Activated naive CD8-positive, alpha-beta T cell treated with anti-CD3 and anti-CD28 coated beads, Interleukin-2, amount 50 U/mL, for 24 hours (primary cell): ENCODE measurements at places on chromosomes 6 and 20.
A peak's percentile ranks its signal among the peaks of the same experiment; 100 is the strongest.

- DNase-seq: no peak
Measured at GRCh38 chr6:33571637-33572316, 8.3 kb downstream of the BAK1 start.

- no peak for DNase-seq
Measured at GRCh38 chr6:1503811-1504210, 105.9 kb upstream of the FOXC1 start.

GRCh38 chr6:34696189-34696738 is 303 bp downstream of the ILRUN start:
- no peak for DNase-seq

DNA sequence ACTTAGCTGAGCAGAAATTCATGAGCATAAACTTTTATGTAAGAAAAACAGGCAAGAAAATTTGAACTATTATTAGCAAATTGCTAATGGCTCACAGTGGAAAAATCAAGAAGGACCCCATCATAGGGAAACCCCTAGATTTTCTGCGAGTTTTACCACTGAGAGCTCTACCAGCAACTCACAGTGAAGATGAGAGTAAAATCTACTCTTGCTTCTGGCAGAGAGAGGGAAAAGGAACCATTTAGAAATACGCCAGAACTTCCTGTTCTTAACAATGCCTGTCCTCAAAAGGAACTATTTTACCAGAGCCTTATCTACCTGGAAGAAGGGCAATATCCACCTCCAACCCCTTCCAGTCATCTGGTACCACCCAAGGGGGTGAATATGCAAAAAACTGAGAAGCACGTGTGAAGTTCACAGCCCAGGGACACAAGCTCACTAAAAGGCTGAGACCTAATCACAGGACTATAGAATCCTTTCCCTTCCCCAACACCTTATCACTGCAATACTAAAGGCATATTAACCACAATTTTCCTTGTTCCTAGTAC is 34.4 kb upstream of the ASF1A start:
- DNase-seq: no peak

GRCh38 chr6:147869869-147870268 is 361.4 kb downstream of the SAMD5 start:
- DNase-seq: no peak

DNA sequence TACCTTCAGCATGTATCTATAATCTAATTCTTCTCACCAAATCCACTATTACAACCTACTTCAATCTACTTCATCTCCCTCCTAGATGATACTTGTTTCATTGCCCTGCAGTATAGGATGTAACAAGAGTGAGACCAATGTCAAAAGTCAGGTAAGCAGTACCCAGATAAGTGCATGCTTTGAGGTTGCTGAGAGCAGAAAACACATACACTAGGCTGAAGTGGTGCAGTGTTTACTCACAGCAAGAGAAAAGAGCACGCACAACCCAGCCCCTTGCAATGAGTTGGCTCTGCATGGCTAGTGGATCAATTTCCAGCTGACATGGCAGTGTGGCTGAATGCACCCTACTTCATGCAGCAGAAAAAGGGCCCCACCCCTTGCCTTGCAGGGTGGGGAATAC is 199.9 kb downstream of the EPHA7 start:
- DNase-seq: no peak

- no peak for DNase-seq
Measured at GRCh38 chr20:53654932-53655624, 61.4 kb upstream of the ZNF217 start.

- DNase-seq: no peak
Measured at GRCh38 chr20:1952737-1953530, 40.9 kb downstream of the PDYN start.

- no peak for DNase-seq
Measured at GRCh38 chr6:163984124-163984936, 569.8 kb downstream of the QKI start.

- no peak for DNase-seq
Measured at GRCh38 chr20:112396-112795, 24.9 kb downstream of the DEFB125 start.

- DNase-seq: no peak
Measured at GRCh38 chr20:17775600-17775999, 75.8 kb downstream of the BANF2 start.

- DNase-seq: peak; percentile 11
Measured at GRCh38 chr6:95203153-95203754, 374.1 kb upstream of the MANEA start.

DNA sequence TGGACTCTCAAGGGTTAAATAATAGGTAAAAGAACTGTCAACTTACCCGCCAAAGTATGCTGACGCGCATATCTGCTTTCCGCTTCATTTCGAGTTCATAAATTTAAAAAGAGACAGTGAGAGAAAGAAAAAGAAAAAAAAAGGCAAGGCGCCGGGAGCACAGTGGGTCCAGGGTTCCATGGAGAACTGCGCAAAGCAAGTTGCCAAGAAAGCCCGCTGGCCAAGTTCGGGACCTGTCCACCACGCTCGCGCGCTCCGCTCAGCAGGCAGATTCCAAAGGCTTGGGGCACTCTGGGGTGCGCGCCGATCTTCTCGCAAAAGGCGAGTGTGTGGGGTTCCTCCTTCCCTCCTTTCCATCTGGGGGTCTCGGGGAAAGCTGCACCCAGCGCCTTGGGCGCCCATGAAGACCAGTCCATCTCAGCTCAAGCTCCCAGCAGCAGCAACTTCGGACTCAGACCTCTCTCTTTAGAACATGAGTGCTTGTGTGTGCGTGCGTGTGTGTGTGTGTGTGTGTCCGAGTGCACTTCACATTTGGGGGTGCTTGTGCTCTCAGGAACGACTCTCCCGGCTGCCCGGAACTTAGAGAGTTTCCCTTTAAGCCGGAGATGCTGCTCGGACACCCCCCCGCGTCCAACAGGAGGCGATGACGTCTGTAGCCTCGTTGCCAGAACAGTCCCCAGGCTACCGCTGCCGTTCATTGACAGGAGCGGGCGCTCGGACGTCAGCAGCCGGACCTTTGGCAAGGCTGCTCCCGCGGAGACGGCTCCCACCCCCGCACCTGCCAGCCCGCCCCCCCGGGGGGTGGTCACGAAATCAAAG is 180.0 kb downstream of the TBXT start:
- no peak for DNase-seq

- DNase-seq: no peak
Measured at GRCh38 chr6:128310451-128310850, 209.9 kb downstream of the PTPRK start.

DNA sequence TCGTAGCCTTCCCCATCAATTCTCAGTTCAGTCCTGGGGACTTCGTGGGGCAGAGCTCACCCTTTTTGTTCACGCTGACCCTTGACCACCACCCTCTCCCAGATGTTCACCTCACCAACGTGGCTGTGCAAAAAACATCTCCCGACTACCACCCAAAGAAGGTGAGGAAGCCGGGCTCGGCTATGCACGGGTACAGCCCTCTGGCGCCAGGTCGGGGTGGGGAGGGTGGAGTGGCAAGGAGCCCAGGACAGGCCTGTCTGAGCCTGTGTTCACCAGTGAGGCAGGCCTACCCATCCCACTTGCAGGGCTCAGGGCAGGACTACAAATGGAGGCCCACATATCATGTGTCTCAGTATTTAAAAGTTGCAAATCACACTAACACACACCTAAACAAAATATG is 18.1 kb downstream of the PDRG1 start:
- DNase-seq: no peak

DNA sequence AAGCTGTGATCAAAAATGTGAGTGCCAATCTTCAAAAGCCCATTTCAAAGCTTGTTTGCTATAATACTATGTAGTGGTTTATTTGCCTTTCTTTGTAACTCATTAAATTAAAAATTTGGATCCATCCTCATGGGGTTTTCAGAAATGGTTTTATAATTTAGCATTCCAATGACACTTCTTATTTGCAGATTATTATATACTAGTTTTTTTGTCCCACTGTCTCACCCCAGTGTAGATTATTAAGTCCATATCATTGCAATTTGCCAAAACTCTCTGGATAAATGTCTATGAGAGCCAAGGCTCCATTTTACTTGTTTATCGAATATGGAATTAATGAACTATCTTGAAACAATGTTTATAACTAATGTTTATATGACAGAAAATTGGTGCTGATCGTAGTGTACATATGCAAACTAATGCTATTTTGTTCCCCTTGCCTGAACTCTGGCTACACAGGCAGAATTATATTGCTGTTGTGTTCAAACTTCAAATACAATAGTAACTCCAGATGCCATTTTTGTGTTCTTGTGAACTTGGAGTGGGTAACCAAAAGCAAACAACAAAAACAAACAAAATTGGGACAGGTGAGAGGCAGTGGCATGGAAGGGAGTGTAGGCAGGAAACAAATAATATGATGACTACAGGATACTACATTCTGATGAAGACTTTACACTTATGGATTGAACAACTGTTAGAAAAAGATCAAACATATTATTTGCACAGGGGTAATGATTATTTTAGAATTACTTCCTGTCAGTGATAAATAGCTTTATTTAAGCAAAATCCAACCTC is 307.1 kb upstream of the FLRT3 start:
- no peak for DNase-seq

GRCh38 chr6:99603421-99604165 is 3.0 kb upstream of the PRDM13 start:
- DNase-seq: peak; percentile 44

DNA sequence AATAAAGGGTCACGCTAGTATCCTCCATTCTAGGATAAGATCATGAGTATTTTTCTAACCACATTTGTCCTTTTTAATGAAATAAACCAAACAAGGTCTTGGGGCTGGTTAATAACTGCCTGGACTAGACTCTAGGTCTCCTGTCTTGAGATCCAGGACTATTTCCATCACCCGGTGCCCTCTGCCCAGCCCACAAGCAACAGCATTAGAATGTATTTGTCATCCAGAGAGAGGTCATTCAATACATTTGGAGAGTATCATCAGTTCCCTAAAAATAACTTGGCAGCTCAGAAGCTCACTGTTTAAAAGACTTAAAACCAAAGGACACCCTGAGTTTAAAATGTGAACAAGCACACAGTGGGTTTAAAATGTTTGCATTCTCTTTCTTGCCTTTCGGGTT is 4.4 kb upstream of the RBM24 start:
- DNase-seq: no peak

- no peak for DNase-seq
Measured at GRCh38 chr6:146335336-146335735, 208.3 kb upstream of the RAB32 start.

- peak; percentile 57 for DNase-seq
Measured at GRCh38 chr6:117449549-117450439, 24.1 kb upstream of the ROS1 start.

DNA sequence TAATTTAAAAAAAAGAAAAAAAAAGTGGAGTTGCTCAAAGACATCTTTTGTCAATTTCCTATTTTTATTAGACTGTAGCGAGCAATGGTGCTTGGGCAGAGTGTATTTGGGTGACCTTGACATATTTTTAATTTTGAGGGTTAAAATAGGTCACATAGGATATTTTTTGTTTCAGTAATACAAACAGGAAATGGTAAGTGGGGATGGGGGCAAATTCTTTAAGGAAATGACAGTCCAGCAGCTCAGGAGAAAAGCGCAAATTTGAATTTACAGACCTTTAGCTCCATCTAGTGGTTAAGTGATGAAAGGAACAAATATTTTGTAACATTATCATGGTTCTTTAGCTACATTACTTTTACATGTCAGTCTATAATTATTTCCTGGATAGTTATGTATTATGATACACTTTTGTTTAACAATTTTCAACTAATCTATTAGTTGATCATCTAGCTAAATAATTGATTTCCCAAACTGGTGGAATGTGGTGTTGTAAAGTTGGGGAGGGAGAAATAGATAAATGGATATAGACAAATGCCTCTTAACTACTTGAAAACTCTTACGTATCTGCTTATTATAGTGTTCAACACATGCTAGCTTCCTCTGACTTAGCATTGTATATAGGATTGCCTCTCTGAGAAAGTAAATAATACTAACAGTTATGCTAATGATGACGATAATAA is 10.0 kb downstream of the CITED2 start:
- DNase-seq: no peak

DNA sequence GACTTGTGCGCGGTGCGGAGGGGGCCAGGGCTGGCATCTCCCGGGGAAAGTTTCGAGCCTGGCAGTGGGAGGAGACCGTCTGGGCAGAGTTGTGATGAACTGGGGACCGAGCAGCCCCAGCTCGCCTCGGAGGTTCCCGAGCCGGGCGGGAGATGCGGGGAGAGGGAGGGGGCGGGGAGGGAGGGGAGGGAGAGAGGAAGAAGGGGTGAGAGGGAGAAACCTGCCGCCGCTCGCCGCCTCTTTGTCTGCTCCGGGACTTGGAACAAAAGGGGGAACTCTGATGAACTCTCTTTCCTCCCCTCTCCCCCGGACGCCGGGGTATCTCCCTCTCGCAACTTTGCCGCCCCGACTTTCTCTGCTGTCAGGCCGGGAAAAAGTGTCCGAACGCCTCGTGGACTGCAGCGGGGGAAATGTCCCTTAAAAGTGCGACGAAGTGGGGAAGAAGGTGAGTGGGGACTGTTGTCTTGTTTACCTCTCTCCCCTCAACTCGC is 72.7 kb downstream of the SOX4 start:
- DNase-seq: peak; percentile 8

GRCh38 chr6:16371401-16371800 is 133.0 kb downstream of the GMPR start:
- DNase-seq: no peak

DNA sequence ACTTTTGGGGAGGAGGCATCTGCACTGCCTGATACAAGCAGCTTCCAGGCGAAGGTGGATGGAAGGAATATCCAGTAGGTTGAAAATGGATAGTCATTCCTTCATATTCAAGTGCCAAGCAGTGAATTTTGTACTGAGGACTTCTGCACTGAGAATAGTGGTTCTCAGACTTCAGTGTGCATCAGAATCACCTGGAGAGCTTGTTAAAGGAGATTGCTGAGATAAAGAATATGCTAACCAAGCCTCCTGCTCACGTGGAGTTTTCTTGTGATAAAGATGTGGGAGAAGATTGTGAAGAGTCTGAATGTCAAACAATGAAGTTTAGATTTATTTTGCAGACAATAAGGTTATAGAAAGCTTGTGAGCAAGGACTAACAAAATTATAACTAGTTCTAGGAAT is 97.8 kb downstream of the HFE start:
- DNase-seq: no peak

- no peak for DNase-seq
Measured at GRCh38 chr6:125439512-125439911, 137.7 kb upstream of the HDDC2 start.

GRCh38 chr6:74785236-74785635 is 420.6 kb downstream of the COL12A1 start:
- DNase-seq: no peak

DNA sequence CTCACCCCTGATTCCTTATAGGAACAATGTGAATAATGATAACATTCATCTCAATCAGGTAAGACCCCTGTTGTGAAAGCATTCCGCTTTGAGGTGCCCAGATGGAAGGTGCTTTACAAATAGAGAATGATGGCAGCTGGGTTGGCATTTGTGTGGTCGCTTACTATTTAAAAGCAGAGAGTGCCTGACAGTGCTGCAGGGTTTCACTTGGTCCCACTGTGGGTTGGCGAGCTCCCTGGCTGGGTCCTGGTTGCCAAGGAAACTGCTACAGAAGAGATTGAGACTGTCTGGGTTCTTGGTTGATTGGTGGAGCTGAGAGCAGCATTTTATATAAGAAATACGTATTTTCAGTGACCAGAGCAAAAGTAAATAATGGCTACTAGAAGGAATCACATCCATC is 207.2 kb upstream of the KCNQ5 start:
- DNase-seq: no peak

- peak; percentile 97 for DNase-seq
Measured at GRCh38 chr6:16128759-16129622, at the start of gene MYLIP. TSS of gene MYLIP (plus strand) at chr6:16129086. CDS start at chr6:16129323, 237 bp downstream.

GRCh38 chr6:44495036-44495901 is 107.8 kb downstream of the CDC5L start:
- no peak for DNase-seq
